ENCODE measurements at places on chromosomes 3 and 15.

GRCh38 chr15:49418811-49419210, 4.2 kb upstream of the FGF7 start:
- no peak for DNase-seq

- DNase-seq = no peak
Measured at GRCh38 chr3:102682741-102683140, 247.9 kb downstream of the ZPLD1 start.

DNA sequence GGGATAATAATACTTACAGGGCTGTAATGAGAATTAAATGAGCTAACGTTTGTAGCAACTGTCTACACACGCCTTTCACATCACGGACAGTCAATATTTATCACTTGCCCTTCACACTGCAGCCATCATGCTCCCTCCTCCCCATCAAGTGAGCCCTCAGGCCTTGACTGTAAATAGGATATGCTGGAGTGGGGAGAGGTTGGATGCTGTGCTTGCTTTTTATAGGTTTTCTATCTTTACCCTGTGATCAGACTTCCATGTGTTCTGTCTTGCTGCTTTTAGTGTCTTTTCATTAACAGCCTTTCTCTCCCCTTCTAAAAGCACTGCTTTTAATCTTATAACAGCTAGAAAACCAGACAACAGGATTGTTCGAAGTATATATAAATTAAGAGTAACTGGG, 12.8 kb upstream of the MAGEF1 start:
- DNase-seq = no peak

GRCh38 chr3:65889707-65890099, 149.0 kb downstream of the MAGI1 start:
- DNase-seq = no peak

GRCh38 chr15:78977091-78977571, 32.3 kb upstream of the CTSH start:
- peak; percentile 37 for DNase-seq

DNA sequence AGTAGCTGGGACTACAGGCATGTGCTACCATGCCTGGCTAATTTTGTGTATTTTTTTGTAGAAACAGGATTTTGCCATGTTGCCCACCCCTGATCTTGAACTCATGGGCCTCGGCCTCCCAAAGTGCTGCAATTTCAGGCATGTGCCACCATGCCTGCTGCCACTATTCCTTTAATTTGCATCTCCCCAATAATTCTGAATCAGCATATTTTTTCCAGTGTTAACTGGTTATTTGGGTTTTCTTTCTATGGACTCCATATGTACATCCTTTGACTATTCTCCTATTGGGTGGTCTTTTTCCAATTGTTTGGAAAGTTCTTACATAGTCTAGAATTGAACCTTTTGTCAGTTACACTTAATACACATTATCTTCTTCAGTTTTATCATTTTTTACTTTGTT, 28.1 kb downstream of the HLTF start:
- no peak for DNase-seq

DNA sequence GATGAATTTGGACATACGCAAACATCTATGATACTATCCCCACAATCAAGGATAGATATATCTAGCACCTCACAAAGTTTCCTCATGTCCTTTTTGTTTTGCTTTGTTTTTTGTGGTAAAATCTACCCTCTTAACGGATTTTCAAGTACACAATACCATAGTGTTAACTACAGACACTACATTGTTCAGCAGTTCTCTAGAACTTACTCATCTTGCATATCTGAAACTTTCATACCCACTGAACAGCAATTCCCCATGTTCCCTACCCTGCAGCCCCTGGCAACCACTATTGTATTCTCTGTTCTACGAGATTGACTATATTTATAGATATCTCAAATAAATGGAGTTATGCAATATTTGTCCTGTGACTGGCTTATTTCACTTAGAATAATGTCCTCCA, 58.1 kb upstream of the TJP1 start:
- no peak for DNase-seq

GRCh38 chr3:173702561-173702960, 305.0 kb downstream of the NLGN1 start:
- DNase-seq = no peak

- peak; percentile 38 for DNase-seq
Measured at GRCh38 chr3:186361762-186362536, at the start of gene DGKG. TSS of gene DGKG (minus strand) at chr3:186362234. CDS start at chr3:186320459, 41,775 bp downstream.

DNA sequence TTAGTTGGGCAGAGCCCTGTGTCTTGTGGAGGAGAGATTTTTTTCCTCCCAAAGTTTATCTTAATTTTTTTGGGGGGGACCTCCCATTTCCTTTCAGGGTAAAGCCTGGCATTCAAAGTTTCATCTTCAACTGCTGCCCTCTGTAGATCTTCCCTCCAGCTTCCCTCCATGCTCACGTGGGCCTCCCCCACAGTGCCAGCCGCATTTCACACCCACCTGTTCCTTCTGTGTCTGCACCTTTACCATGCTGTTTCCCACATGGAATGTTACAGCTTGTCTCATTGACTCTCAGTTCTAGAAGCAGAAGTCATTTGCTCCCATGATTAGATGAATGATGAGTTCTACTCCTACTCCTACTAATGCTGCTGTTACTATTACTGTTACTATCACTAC, 6.5 kb downstream of the CELF6 start:
- DNase-seq = no peak

DNA sequence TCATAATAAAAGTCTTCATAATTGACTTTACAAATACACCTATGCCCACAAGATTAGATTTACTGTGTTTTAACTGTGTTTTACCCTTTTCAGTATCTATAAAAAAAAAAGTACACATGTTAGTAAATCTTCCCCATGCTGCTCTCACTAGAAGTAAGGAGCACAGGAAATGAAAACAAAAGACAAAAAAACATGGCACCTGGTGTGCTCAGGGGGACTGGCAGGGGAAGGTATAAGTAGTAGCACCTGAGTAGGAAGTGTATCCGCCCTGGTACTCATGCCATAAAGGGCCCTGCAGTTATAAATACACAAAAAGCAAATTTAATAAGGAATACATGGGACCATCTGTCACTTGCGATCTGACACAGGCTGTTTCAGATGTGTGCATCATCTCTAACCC, 8.9 kb upstream of the ALDH1A2 start:
- DNase-seq = no peak

DNA sequence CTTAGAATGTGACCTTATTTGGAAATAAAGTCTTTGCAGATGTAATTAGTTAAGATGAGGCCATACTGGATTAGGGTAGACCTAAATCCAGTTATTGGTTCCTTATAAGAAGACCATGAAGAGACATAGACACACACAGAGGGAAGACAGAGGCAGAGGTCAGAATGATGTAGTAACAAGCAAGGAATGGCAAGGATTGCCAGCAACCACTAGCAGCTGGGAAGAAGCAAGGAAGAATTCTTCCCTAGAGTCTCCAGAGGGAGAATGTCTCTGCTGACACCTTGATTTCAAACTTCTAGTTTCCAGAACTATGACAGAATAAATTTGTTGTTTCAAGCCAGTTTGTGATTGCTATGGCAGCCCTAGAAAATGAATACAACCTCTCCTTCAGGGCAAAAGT, 116.7 kb downstream of the WDR76 start:
- no peak for DNase-seq

GRCh38 chr3:52023860-52024764, 28.4 kb upstream of the RPL29 start:
- peak; percentile 79 for DNase-seq

GRCh38 chr3:129119365-129120100, 2.1 kb downstream of the RAB43 start:
- no peak for DNase-seq

- DNase-seq = no peak
Measured at GRCh38 chr15:62883938-62884479, 158.5 kb upstream of the TPM1 start.

GRCh38 chr3:140323561-140323960, 354.3 kb upstream of the TRIM42 start:
- no peak for DNase-seq

DNA sequence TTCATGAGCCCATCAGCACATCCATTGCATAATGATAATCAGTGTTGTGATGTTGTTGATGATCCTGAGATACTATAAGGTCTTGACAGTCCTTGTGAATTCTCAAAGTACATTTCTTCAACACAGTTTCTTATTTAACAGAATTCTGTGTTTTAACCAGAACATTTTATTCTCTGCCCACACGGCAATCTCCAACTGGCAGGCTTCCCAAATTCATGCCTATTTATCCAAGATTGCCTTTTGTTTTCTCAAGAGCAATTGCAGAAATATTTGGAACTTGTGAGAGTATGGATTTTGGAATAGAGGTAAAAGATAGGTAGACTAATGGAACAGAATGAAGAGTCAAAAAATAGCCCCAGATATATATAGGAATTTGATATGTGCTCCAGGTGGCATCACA, 116.0 kb downstream of the UACA start:
- no peak for DNase-seq

DNA sequence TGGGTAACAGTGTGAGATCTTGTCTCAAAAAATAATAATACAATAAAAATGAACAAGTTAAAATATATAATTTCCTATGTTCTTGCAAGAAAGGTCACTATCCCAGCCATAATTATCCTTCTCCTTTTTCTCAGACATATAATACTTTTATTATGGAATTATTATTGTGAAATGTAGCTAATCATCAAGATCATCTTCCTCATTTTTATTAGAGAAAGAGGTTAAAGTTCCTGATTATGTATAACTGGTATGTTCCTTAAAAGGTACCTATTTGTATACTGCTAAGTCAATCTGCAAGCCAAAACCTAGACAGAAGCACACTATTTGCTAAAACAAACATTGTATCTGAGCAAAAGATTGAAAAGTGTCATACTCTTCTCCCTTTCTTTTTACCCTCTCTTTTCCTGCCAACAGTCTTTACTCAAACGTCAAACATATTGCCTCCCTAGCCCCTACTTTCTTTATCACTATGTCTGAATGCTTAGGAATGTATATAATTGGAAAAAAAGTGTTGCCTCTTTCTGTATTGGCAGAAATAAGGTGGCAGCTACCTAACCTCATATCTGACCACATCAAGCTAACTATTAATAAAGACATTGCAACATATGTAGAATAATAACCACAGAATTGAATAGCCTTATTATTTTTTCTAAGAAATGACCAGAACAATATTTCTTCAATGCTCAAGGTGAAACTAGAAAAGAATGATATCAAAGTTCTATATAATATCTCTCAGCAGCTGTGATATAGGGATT, 18.5 kb downstream of the SEC11A start:
- DNase-seq = no peak

DNA sequence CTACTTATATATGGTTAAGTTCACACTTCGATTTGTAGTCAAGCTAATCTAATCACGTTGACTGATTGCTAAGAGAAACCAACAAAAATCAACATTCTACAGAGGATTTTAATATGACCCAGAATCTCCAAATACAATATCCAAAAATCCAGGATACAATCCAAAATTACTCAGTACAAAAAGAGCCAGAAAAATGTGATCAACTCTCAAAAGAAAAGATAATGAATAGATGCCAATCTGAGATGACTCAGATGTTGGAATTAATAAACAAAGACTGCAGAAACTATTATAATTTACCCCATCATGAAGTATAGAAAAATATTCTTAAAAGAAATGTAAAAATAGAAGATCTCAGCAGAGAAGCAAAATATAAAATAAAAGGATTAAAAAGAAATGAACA, 22.3 kb downstream of the HACL1 start:
- no peak for DNase-seq

DNA sequence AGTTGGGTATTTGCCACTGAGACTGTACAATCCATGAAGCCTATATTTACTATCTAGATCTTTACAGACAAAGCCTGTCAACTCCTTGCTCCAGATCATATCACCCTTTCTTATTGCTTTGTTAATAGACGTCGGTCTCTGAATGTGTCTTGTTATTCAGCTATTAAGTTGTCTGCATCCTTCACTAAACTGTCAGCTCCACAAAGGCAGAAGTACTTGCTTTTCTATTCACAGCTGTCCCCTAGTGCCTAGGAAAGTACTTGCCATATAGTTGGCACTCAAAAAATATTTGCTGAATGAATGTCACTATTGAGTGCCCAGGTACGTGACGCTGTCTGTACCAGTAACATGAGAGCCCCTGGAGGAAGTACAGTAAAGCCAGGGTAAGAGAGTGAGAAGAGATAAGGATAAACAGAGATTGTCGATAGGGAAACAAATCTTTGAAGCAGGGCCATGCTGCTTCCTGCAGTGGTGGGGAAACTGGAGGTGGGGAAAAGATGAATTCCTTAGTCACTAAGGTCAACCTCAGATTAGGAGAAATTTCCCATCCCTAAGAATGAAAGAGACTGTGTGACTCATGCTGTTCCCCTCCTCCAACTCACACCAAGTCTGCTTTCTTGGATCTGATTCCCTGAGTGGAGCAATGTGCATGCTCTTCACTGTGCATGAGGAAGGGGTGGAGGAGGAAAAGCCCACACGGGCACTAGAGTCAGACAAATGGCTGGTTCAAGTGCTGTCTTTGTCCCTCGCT, 36.3 kb downstream of the PRICKLE2 start:
- no peak for DNase-seq

DNA sequence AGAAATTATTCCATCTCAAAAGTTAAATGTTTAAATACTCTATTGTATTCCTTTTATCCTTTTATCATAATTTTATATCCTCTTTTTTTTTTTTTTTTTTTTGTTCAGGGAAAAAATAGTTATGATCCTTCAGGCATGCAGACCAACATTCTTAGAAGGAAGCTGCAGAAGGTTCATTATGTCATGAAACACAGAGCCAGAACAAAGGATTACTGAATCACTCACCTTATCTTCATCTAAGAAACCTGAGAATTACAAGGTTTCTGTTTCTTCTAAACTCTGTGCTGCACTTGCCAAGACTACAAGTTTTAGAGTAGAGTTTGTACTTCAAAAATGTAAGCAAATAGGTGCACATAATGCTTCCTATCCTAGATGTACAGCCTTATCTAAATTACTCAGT, 3.3 kb downstream of the PLCH1 start:
- DNase-seq = no peak

DNA sequence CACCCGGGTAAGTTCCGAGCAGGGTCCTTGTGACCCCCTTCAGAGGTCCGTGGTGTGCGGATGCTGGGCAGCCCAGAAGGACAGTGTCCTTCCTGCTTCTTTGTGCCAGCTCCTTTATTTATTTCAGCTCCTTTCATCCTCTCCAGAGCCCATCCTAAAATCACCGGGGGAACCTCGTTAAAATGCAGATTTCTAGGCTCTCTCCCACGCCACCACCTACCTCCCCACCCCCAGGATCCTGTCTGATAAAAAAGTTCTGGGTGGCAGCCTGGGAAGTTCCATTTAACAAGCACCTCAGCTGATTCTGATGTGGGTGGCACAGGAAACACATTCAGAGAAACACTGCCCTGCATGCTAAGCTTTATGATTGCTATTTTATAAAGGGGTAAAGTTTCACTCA, 12.5 kb upstream of the IGF1R start:
- DNase-seq = no peak

Data from GM19239 (cell line).